ENCODE measurements at places on chromosomes 1 and 21. TPM values are rescaled to one million over a fixed set of nuclear protein-coding genes. Genes with fewer than 3 reads are reported as not detected.

Gene WNT3A
- total RNA-seq, result 2.9 TPM

- H3K27ac ChIP-seq, result no peak overlapping the region
- no peak overlapping the region for H3K4me3 ChIP-seq
- no peaks in the 10 kb centered on the region for H3K36me3 ChIP-seq
- DNase-seq, result no peak
Measured at GRCh38 chr1:205199931-205200299, 11.6 kb downstream of the DSTYK start.

Gene AMPD1
- not detected for total RNA-seq

Gene FAM229A
- total RNA-seq, result 12.9 TPM

DNA sequence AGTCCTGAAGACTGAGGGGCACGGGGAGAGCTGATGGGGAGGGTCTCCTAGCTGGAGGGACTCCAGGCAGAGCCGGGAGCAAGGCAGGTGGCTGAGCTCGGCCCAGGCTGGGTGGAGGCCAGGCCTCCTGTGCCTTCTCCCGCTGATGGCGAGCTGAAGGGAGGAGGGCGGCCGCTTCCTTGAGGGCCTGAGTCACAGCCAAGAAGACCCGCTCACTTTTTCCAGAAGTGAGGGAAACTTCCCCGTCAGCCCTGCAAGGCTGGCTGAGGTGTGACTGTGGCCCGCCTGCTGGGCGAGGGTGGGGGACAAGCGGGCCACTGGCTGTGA, 1.7 kb upstream of the VWA1 start:
- peak overlapping the region; percentile 70 for H3K4me3 ChIP-seq
- no peaks in the 10 kb centered on the region for H3K36me3 ChIP-seq
- H3K27me3 ChIP-seq, result no peaks in the 10 kb centered on the region
- DNase-seq, result no peak
- peaks cover 91% of the 10 kb centered on the region for H3K4me1 ChIP-seq

DNA sequence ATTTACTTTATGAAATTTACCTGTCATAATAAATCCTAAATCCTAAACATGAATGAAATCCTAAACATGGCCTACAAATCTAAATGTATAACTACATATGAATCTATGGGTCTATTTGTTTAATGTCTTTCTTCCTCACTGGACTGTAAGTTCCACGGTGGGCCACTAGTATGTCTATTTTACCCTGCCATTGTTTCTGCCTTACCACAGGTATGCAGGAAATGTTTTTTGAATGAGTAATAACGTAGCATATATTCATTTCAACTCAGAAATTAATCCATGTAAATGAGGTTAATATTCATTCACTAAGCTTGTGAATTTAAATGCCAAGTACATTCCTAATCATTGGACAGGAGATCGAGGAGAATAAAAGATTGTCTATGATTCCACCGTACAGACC, 35.3 kb downstream of the B3GALNT2 start:
- peaks cover 41% of the 10 kb centered on the region for H3K36me3 ChIP-seq
- no peak overlapping the region for H3K4me3 ChIP-seq
- no peaks in the 10 kb centered on the region for H3K27me3 ChIP-seq
- H3K27ac ChIP-seq, result no peak overlapping the region

Gene HFM1
- total RNA-seq, result not detected

Gene CHAF1B
- total RNA-seq, result 3.9 TPM

DNA sequence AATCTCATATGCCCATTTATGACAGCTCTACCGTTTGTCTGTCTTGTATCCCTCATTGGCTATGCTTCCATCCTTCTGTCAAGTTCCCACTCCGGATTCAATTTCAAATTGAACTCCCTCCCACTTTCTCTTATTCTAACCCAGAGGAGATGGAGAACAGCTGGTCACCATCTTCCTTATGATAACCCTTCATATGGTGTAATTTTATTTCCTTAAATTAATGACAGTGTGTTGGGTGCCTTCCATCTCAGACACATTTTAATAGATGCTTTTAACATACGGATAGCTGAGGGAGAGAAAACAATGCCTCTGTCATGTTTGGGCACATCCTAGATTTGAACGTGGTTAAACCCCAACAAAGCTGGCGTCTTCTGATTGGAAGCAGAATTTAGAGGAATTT, 103.0 kb upstream of the PLXNA2 start:
- no peak overlapping the region for H3K4me3 ChIP-seq
- no peak for DNase-seq
- no peaks in the 10 kb centered on the region for H3K4me1 ChIP-seq
- H3K27ac ChIP-seq, result no peak overlapping the region
- H3K36me3 ChIP-seq, result no peaks in the 10 kb centered on the region

DNA sequence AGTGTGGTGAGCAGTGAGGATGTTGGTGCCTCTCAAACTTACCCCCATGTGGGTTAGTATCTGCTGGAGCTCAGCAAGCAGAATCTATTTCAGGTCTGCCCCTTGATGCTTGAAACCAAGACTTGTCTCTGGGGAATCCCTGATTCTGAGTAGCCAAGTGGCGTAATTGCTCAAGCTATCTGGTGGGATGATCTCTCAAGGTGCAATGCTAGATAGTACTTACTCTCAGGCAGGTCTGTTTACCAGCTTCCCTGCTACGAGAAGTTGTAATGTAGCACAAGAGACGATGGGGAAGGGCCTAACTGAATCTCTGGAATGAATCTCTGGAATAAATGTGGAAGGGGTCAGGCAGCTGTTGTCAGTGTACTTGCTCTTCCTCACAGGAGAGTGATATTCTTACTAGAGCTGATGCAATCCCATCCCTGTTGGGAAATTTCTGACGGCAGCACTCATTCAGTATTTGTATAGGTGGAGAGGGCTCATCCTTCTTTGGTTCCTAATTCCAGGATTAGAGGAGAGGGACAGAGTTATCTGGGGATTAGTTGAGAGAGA, 65.4 kb downstream of the MACF1 start:
- no peaks in the 10 kb centered on the region for H3K27me3 ChIP-seq
- H3K36me3 ChIP-seq, result no peaks in the 10 kb centered on the region
- no peak for DNase-seq
- H3K4me3 ChIP-seq, result peak overlapping the region; percentile 39

Gene CAPN9
- 4.2 TPM for total RNA-seq

DNA sequence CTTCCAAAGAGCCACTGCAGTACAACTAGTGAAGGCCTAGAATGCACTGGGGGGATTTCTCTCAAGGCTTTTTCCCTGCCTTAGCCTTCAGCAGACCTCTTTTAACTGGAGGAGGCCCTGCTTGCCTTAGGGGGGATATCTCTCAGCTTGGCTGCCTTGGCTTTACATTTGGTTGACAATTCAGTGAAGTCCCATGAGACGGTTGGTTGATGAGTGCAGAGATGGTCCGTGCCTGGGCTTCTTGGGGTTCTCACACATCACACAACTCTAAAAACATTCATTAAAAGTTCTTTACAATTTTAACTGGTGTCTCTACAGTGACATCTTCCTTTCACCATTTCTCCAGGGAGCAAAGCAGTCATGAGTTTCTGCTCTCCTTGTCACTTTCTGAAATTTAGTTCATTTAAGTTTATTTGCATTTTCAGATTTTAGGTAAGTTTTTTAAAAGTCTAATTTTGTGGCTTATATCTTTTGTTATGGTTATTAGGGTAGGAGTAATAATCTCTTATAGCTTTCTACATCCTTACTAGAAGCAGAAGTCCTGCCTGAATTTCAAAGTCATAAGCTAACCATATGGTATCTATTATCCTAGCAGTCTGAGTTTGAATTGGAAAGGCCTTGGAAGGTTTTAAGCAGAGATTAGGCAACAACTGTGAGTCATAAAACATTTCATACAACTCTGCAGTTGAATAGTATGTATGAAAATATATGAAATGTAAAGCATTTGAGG, 487.6 kb downstream of the DPYD start:
- no peak overlapping the region for H3K4me3 ChIP-seq
- H3K27me3 ChIP-seq, result no peaks in the 10 kb centered on the region
- H3K4me1 ChIP-seq, result peaks cover 4% of the 10 kb centered on the region
- no peak for DNase-seq
- H3K27ac ChIP-seq, result no peak overlapping the region
